ENCODE measurements at places on chromosomes 16 and 17.

DNA sequence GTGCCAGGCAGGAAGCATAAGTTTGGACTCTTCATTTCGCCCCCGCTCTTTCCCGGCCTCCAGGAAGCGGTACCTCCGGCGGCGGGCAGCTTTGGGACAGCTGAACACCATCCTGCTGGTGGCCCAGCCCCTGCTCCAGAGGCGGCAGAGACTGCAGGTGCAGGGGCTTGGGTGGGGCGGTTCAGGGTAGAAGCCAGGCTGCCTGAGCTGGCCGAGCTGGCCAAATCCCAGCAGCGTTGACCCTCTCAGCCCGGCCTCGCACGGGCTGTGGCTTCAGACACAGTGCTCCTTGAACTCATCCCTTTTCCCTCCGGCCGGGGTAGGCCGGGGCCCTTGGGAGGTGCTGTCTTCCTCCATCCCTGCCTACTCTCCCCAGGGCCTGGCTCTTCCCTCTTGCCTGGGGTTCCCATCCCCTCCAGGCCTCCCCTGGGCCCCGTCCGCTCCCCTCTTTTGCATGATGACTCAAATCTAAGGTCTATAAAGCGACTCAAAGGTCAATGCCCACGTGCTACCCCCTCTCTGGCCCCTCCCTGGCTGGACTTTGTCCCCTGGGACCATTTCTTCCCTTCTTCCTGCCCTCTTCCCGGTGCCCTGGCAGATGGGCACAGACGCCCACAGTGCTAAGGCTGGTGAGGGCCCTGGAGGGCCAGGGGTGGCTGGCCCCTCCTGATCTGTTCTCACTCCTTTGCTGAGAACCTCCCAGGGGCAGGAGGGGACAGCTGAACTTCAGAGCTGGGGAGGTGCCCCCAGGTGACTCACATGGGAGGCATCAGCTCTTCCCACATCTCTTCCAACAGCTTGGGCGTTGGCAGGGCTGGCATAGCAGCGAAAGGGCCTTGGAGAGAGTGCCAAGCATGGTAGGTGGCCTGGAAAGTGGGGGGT lies 22.7 kb downstream of the MYO15B start:
- no peak for DNase-seq

GRCh38 chr16:76748461-76749348 lies 442.3 kb upstream of the MON1B start:
- no peak for DNase-seq

GRCh38 chr16:47965439-47965838 lies 190.4 kb downstream of the ABCC12 start:
- peak; percentile 11 for DNase-seq

DNA sequence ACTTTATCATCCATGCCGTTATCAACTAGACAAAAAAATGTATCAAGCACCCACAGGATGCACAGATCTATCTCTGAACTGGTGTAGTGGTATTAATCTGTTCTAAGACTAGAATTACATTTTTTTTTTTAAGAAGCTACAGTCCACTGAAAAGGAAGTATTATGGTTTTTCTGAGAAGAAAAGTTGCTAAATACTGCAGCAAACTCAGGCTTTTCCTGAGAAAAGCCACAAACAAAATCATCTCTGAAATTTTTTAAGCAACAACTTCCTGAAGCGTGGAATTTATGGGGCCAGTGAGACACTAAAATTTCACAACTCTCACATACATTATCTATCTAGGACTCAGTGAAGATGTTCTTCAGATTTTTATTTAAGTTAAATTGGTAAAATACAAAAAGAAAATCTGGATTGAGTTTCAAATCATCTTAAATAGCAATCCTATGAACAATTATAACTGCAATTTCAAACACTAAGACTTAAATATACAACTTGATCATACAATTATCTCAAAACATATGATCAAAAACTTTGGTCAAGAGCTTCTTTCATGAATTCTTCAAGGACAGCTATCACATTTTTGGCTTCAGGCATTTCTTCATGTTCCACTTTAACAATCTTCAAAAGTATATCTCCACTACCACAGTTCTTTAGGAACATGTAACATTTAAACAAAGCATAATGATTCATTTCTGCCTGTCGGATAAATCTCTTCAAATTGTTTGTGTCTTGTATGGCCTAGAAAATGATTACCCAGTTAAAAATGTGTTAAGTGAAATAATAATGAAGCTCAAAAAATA lies 10.5 kb downstream of the C17orf75 start:
- no peak for DNase-seq

DNA sequence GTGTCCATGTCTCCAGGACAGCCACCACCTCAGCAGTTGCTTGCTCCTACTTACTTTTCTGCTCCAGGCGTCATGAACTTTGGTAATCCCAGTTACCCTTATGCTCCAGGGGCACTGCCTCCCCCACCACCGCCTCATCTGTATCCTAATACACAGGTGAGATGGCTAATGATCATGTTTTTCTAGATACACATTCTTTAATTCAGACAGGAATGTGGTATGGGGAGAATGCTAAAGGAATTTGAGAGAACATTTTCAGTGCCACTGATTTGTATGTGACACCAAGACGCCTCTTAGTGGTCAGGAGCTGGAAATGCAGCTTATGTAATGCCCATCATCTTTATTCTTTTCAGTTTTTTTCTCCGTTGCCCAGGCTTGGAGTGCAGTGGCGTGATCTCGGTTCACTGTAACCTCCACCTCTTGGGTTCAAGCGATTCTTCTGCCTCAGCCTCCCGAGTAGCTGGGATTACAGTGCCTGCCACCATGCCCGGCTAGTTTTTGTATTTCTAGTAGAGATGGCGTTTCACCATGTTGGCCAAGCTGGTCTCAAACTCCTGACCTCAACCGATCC lies 8.9 kb upstream of the RAPGEFL1 start:
- DNase-seq = peak; percentile 85

- no peak for DNase-seq
Measured at GRCh38 chr17:20111538-20111937, 102.4 kb downstream of the SPECC1 start.

- DNase-seq = no peak
Measured at GRCh38 chr16:78543023-78543422, 443.6 kb downstream of the WWOX start.

DNA sequence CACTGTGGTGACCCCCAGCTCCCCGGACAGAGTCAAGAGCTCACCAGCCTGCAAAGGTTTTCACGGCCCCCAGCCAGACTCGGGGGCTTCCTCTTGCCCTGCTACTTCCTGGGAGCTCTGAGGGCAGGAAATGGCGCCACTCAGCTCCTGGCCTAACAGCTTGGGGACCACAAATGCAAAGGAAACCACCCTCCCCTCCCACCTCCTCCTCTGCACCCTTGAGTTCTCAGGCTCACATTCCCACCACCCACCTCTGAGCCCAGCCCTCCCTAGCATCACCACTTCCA lies 375 bp upstream of the SPN start:
- DNase-seq = no peak

GRCh38 chr17:63967953-63968352 lies 4.8 kb downstream of the SCN4A start:
- DNase-seq = no peak

DNA sequence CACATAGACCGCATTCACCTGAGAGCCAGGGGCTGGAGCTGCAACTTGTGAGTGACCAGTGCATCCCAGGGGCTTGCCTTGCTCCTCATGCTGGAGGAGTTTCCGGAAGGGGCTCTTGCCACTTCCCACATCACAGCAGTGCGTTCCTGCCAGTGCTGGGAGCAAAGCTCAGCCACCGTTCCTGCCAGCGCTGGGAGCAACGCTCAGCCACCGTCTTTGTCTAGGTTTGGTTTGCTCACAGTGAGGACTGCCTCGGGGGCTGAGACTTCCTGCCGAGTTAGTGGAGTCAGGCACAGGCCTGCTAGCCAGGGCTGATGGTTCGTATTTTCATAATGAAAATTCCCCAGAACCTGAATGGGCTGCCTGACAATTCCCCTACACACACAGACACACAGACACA lies 5.4 kb upstream of the CHRNE start:
- peak; percentile 18 for DNase-seq

GRCh38 chr17:43616852-43617251 lies 44.9 kb downstream of the MEOX1 start:
- DNase-seq = no peak

DNA sequence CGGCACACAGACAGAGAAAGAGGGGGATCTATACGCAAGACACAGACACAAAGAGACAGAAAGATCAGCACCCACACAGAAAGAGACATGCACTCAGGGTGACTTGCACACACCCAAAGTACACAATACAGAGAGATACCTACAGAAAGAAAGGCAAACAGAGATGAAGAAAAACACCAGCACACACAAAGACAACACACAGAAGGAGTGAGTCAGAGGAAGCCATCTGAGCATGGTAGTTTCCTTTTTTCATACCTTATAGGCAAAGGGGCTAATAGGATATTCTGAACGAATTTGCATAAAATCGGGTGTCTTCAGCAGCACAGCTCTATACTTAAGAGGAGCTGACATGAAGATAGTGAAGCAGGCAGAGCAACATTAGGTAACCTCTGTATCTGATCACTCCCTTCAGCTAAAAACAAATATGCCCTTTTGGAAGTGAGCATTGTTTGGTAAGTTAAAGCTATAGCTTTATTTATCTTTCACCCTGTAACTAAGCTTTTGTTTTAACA lies 198.6 kb downstream of the AATF start:
- DNase-seq = no peak

DNA sequence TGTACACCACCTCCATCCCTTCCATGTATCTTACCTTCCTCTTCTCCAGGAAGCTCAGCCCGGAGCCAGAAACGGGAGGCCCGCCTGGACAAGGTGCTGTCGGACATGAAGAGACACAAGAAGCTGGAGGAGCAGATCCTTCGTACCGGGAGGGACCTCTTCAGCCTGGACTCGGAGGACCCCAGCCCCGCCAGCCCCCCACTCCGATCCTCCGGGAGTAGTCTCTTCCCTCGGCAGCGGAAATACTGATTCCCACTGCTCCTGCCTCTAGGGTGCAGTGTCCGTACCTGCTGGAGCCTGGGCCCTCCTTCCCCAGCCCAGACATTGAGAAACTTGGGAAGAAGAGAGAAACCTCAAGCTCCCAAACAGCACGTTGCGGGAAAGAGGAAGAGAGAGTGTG lies 756 bp upstream of the MVP start:
- no peak for DNase-seq

- no peak for DNase-seq
Measured at GRCh38 chr17:37225465-37225864, 150.3 kb upstream of the C17orf78 start.

GRCh38 chr16:47311738-47312505 lies 148.9 kb downstream of the ITFG1 start:
- peak; percentile 12 for DNase-seq

DNA sequence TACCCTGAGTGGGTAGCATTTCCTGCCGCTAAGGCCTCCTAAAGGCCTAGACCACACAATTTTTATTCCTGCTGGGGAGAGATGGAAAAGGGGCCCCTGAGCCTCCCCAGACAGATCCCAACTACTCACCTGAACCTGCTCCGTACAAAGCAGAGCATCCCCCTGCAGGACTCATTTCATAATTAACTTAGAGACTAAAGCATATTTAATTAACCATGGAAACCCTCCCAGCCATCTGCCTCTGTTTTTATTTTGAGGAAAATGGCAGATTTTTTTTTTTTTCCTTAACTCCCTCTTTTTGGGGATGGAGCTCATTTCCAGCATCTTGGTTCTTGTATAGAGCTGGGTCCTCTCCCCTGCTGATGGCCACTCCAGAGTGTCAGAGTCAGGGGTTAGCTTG lies 96.5 kb upstream of the CRHR1 start:
- no peak for DNase-seq

DNA sequence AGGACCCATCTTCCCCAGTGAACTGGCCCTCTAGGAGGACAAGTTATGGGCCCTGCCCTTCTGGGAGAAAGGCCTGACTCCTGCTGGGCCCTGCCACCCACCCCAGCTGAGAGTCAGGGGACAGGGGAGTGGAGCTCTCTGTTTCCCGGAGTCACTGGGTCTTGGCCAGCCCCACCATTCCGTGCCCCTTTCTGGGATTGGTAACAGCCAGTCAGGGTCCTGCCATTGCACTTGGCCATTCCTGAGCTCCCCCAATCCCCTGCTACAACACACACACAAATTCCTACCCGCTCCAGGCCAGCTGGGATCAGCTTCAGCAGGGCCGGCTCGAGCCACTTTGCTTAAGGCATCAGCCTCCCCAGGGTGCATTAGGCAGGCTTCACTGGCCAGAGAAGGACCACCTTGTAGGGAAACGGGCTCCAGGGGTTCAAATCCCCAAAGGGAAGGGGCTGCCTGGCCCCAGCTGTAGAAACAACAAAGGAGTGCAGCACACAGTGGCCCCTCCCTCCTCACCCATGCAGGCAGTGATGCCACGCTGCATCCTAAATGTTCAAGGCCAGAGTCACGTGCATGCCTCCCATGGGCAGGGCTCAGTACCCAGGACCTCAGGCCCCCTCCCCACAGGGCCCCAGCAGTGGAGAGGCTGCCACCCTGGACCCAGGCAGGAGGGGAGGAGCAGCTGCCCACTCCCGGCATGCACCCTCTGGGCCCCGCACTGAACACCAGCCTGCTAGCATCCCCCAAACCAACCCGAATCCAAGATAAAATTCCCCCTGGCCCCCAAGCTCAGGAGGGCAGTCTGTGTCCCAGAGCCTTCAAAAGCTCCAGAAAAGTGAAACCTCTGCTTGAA lies 37.7 kb downstream of the C16orf78 start:
- DNase-seq = no peak

DNA sequence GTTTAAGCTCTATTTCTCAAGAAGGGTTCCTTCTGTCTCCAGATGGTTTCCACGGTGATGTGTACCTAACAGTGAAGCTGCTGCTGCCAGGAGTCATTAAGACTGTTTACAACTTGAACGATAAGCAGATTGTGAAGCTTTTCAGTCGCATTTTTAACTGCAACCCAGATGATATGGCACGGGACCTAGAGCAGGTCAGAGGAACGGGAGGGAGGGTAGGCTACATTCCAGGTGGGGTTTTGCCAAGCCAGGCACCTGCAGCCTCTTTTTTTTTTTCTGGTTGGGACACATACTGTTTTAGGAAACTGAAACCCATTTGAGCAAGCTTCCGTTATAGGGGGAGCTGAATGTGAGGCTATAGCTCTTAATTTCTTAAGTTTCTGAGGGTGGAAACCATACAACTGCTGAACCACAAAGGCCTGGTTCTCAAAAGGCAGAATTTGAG lies 10.6 kb downstream of the LIG3 start:
- no peak for DNase-seq

- DNase-seq = peak; percentile 32
Measured at GRCh38 chr17:41784207-41784744, 2.2 kb downstream of the JUP start.

DNA sequence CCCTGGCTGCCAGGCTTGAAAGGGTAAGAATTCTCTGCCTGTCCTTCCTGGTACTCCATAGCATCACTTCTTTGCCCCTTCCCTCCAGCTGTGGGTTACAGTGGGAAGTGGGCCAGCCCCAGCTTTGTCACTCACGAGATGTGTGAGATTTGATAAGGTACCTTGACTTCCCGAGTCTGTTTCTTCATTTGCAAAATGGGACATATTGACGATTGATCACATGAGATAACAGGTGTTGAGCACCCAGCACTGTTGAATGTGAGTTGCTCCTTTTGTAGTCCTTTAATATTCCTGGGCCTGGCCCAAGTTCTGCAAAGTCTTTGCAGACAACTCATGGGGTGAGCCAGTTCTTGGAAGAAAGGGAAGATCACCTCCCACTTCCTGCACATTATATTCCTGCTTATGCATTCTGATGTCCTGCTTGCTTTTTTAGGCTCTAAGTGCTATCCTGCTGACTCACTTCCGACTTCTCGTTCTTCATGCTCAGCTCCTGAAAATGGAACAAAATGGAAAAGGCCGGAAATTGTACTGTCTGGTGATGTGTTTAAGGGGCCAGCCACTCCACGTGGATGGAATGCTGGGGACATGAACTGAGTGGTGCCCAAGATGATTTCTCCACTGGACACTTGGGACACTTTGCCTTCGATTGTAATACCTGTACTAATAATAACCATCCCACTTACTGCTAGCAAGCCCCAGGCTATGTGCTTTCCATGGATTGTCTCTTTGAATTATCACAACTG lies 8.3 kb upstream of the NLK start:
- peak; percentile 88 for DNase-seq

Measured in fibroblast of the aortic adventitia (primary cell).